Activated T-cell treated with anti-CD3 and anti-CD28 coated beads, Interleukin-2, amount 50 U/mL, for 48 hours (primary cell): ENCODE measurements at places on chromosomes 2 and 18.

- no peak for DNase-seq
Observed at GRCh38 chr18:66562279-66562678, 41.6 kb downstream of the CDH19 start.

DNA sequence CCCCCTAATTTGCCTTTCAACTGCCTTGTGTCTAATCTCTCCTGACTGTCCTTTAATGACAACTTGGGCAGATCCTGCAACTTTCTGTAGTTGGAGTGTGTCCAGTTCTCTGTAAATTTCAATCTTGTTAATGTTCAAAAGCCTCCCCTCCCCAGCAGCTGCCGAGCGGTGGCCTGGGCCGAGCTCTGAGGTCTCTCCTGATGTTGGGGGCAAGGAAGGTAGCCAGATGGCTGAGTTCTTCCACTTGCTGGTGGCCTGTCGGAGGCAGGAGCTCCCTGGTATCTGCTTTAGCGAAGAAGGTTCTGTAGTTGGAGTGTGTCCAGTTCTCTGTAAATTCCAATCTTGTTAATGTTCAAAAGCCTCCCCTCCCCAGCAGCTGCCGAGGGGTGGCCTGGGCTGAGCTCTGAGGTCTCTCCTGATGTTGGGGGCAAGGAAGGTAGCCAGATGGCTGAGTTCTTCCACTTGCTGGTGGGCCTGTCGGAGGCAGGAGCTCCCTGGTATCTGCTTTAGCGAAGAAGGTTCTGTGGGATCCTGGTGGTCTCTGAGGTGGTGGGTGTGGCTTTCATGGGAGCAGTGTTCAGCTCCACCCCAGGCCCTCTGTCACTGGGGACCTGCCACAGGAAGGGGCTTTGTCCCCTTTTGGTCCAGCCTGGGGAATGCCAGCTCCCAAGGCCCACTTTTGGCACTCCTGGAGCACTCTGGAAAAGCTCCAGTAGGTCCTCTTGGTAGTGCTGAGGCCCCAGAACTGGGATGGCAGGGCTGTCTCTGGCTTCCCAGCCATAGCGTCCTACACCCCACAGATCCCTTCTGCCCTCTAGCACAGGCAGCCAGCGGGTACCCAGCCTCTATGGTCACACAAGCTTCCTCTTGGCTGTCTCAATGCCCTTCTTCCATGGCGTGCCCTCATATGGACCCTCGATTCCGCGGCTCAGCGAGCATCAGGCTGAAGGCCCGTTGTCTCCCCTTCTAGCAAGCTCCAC lies 211.9 kb downstream of the ALPK2 start:
- DNase-seq: no peak

DNA sequence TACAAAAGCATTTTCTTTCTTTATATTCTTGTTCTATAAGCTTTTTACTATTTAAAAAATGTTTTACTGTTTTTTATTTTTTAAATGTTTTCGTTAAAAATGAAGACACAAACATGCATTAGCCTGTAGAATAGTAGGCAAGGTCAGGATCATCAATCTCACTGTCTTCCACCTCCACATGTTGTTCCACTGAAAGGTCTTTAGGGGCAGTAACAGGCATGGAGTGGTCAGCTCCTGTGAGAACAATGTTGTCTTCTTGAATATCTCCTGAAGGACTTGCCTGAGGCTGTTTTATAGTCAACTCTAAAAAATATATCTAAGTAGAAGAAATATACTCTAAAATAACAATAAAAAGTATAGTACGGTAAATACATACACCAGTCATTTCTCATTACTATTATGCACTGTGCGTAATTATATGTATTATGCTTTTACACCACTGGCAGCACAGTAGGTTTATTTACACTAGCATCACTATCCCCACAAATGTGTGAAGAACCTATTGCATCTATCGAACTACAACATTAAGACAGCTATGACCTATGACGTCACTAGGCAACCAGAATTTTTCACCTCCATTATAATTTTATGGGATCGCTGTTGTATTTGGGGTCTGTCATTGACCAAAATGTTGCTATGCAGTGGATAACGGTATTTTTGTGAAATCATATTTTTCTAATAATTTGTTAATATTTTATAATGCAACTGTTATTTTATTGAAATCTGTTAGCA lies 764.3 kb downstream of the METTL4 start:
- DNase-seq: no peak

- no peak for DNase-seq
Observed at GRCh38 chr2:46120792-46121555, 176.2 kb upstream of the EPAS1 start.

DNA sequence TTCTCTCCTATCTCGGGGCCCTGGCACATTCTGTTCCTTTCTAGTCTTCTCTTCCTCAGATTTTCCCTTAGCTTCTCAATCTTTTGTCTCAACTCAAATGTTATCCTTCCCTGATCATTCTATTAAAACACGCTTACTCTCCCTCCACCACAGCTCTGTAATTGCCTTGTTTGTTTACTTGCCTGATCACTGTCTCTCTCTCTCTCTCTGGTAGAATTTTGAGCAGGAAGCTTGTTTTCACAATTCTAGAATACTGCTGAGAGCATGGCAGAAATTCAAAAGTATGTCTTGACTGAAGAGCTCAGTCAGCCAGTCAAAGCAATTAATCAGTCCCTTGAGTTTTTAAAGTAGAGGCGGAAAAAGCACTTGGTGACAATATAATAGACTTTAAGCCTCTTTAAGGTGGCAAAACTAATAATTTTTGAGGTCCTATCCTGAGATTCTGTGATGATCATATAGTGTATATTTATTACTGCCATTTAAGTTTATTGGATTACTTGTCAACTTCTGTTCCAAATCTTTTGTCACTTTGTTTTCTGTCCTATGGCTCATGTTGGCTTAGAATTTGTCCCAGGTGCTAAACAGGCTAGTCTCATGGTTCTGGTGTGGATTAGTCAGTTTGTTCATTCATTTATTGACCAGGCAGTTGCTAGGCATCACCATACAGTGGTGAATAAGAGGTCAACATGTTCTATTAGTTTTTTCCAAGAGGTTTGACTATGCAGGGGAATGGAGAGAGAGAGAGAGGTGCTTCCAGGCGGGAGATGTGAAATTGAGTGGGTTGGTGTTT lies 2.3 kb downstream of the PSMD1 start:
- DNase-seq: no peak

DNA sequence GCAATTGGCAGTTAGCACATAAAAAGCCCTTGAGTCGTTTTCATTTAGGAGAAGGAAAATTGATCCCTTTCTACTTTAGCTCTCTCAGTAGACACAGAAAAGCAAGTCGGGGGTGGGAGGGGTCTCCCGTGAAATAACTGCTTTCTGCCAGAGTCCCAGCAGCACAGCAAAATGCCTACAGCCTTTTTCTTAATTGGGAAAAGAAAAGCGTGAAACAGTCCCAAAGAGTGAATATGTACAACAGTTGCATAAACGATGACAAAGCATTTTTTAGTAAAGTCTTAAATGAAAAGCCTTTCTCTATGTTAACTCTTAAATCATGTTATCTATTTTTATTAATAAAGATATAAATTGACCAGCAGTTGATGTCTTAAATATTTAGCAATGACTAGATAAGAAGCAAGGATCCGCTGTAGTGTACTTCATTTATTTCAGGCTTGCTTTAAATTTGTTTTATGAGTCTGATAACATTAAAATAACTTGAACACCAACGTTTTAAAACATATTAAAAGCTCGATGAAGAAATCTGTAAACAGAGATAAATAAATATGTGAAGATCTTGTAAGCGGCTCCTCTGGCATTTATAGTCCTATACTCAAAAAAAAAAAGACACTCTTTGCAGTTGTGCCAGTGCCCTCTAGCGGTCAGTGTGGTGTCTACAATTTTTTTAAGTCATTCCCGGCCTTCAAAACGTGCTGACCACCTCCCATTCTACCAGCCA lies 42.3 kb upstream of the ATIC start:
- peak; percentile 53 for DNase-seq

DNA sequence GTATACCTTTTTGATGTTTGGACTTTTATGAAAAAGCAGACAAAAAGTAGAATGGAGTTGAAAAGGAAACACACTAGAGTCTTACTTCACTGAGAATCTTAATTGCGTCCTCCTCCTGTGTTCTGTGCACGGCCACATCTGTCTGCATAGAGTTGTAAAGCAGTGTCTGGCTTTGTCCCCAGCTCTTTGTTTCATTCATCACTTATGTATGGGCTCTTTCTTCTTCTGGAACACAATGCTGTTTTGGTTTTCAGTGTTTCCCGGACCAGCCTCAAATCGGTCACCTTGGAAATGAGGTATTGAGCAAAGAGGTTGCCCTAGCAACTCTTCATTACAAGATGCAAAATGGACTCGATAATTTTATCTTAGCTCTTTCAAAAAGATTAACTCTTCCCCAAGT lies 104.3 kb upstream of the CNGA3 start:
- no peak for DNase-seq

GRCh38 chr2:121617042-121617599 lies 32.1 kb downstream of the CLASP1 start:
- no peak for DNase-seq

DNA sequence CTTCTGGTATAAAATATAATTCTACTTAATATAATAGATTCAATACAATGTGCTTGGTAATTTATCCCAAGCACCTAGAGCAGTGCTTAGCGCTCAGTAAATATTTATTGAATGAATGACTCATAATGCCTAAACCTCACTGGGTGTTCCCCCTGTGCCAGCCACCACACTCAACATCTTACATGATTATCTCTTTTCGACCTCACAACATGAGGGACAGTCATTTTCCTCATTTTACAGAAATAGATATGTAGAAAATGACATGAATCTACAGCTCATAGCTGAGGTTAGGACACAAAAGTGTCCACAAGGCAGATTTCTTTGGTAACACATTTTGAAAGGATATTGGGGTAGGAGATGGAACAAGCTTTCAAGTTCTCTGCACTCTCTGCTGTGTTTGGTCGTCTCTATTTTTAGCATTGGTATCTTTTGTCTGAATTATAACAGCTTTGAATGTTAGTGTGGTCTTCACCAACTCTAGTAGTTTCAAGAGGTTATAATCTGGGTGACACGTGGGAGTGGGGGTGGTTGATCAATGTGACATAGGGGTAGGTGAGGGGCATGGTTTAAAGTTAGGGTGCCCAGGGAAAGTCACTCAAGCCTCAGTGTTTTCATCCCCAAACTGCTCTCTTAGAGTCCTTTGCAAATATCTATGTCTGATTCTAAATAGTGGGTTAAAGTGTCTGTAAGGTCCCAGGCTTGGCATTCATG lies 9.8 kb downstream of the MYOM1 start:
- DNase-seq: no peak

- no peak for DNase-seq
Observed at GRCh38 chr2:86015006-86015405, 90.7 kb downstream of the POLR1A start.

DNA sequence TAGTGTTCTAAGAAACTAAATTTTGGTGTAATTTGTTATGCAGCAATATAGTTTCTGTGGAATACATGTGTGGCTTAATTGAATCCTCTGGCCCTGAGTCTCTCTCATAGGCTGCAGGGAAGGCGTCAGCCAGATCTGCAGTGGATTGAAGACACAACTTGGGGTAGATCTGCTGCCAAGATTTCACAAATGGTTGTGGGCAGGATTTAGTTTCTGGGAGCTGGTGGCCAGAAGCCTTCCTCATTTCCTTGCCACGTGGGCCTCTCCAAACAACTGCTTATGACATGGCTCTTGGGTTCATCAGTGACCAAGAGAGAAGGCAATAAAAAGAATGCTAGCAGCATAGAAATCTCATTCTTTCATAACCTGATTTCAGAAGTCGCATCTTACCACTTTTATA lies 28.2 kb downstream of the CCDC102B start:
- DNase-seq: no peak

DNA sequence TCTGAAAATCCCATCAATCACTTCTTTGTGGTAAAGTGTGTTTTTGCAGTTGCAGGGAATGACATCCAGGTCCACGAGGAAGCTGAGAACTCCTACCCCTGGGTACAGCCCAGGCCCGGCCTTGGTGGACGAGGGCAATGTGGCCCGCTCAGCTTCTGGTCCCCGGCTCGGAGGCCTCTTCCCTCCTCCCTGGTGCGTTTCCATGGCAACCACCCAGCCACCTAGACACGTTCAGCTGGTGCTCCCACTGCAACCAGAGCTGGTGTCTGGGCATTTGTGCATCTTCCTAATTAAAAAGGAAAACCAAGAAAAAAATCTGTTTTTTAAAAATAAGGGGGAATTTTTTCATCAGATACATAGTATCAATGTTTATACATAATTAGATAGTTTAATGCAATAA lies 603.6 kb upstream of the SALL3 start:
- no peak for DNase-seq

GRCh38 chr2:95277246-95277906 lies 3.1 kb downstream of the PROM2 start:
- DNase-seq: no peak

DNA sequence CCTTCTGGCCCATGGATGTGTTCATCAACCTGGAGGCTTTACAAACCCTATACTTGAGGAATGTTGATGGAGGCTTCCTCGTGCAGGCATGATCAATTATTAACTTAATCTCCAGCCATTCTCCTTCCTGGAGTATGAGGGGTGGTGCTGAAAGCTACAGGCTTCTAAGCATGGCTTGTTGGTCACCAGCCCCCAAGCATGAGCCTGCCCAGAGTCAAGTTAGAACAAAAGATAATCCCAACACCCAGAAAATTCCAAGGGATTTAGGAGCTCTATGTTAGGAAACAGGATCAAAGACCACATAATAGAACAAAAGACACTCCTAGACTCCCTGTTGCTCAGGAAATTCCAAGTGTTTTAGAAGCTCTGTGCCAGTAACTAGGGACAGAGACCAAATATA lies 63.1 kb downstream of the FAM171B start:
- DNase-seq: no peak

- no peak for DNase-seq
Observed at GRCh38 chr2:211724933-211725332, 813.7 kb downstream of the ERBB4 start.

GRCh38 chr18:3715231-3716080 lies 265.5 kb downstream of the TGIF1 start:
- no peak for DNase-seq
